ENCODE measurements at places on chromosomes 4 and X.

DNA sequence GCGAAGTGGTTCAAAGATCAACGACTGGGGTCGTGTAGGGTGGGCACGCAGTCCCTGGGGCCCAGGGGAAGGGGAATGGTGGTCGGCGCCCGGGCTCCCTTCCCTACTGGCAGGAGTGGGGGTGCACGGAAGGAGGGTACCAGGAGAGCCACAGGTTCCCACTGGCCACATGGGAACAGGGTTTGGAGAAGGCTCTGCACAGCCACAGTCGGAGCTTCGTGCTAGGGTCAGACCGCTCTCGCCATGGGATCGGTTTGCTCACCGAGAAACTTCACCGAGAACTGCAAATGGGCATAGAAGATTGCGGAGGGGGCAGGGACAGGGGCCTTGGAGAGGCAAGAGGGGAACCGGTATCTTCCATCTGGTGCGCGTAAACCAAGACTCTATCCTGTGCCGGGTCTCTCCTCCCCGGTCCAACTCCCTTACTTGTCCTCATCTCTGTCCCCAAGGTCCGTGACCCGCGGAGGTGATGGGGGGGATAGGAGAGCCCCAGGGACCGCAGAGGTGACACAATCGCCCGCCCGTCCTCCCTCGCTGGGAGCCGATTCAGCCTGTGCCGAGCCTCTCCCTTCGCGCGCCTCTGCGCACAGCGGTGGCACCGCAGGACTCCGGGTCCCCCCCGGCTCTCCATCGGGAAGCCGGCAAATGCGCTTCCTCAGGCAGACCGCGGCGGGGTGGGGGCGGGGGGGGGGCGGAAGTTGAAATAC lies 1.0 kb downstream of the SCD5 start:
- DNase-seq: peak; percentile 23

DNA sequence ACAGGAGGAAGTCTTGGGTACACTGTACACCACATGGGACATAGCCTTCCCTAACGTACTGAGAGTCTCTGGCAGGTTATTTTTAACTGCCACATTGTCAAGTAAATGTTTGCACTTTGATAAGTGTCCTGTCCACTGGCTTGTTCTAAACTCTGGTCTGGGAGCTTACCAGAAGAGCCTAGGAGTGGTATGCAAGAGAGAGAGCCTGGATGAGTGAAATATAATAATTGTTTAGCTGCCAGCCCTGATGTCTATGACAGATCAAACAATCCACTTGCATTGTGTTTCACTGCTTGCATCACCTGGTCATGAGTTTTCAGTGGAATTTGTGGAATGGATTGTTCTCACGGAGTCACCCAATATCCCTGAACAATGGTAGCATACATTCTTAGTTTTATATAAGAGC lies 91.6 kb downstream of the SHROOM3 start:
- DNase-seq: no peak

GRCh38 chrX:110089656-110090403 lies 86.9 kb downstream of the TMEM164 start:
- no peak for DNase-seq

GRCh38 chr4:118761397-118762016 lies 74.4 kb downstream of the SEC24D start:
- no peak for DNase-seq
